CD4-positive, alpha-beta T cell treated with Interleukin-6 at 100 ng/mL for 8 hours (primary cell): ENCODE measurements at places on chromosomes 13 and 19.

GRCh38 chr13:98372876-98373275, 195.8 kb upstream of the RNF113B start:
- no peak for DNase-seq

GRCh38 chr13:42066542-42066941, 18.1 kb downstream of the DGKH start:
- no peak for DNase-seq

DNA sequence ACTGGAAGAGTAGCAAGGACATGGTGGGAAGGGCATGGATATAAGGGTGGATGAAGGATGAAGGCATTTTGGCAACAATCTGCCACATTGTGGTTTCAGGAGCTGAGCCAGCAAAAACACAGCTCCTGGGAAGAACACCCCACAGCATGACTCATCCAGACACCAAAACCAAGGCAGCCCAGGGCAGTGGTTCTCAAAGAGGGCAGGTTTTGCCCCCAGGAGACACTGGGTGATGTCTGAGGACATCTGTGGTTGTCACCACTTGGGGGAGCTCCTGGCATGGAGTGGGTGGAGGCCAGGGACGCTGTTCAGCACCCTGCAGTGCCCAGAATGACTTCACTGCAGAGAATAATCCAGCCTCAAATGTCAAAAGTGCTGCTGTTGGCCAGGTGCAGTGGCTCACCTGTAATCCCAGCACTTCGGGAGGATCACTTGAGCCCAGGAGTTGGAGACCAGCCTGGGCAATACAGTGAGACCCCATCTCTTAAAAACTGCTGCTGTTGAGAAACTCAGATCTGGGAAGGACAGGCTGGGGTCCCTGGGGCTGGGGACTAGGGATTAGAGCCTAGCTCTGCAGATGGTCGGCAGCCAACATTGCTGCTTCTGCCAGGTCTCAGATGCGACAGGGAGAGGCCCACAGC, 16.1 kb downstream of the ZFR2 start:
- DNase-seq = peak; percentile 12

- no peak for DNase-seq
Measured at GRCh38 chr19:34225659-34226015, 28.7 kb upstream of the GARRE1 start.

DNA sequence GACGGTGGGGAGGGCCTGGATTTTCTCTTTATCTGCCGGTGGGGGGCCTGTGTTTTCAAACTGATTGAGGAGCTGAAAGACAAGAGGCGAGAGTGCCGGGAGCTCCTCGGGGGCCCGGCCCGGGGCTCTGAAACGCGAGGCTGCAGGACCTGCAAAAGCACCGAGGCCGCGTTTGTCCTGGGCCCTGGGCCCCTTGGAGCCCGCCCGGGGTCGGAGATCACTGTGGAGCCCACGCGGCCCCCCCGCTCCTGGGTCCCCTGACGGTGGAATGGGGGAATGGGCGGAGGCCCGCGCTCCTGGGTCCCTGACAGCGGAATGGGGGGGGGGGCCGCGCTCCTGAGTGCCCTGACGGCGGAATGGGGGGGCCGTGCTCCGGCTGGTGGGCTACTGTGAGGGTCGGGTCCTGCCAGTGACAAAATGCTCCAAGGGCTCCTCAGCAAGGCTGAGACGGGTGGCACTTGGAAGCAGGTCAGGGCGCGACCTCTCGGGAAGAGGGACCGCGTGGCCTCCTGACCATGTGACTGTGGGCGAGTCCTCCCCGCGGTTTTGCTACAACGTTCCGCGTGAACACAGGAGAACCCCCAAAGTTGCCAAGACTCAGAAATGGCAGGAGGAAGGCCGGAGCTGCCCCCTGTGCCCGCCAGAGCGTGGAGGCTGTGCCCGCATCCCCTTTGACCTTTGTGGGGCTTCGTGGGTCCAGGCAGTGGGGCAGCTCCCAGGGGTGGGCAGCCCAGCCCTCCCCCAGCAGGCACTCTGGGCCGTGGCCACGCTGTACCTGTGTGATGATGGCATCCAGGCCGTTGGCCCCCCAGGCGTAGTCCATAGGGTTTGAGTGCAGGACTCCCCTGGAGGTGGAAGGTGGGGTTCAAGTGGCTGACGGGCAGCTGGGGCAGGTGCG, 9.5 kb downstream of the FGF22 start:
- no peak for DNase-seq

DNA sequence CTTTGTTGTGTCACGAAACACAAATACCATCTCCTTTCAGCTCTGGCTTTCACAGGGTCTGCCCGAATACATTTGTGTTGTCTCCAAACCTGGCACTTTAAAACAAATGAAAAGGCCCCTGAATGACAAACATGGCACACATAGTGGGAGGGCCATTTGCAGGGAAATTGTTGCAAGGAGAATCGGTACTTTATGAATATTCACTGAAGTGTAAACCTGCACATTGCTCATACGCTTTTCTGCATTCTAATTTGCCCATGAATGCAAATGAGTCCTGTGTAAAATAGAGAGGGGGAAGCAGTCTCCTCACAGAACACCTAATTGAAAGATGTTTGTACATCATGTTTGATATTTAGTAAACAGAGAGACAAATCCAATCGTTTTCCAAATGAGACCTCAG, 82.7 kb upstream of the PCDH8 start:
- no peak for DNase-seq

DNA sequence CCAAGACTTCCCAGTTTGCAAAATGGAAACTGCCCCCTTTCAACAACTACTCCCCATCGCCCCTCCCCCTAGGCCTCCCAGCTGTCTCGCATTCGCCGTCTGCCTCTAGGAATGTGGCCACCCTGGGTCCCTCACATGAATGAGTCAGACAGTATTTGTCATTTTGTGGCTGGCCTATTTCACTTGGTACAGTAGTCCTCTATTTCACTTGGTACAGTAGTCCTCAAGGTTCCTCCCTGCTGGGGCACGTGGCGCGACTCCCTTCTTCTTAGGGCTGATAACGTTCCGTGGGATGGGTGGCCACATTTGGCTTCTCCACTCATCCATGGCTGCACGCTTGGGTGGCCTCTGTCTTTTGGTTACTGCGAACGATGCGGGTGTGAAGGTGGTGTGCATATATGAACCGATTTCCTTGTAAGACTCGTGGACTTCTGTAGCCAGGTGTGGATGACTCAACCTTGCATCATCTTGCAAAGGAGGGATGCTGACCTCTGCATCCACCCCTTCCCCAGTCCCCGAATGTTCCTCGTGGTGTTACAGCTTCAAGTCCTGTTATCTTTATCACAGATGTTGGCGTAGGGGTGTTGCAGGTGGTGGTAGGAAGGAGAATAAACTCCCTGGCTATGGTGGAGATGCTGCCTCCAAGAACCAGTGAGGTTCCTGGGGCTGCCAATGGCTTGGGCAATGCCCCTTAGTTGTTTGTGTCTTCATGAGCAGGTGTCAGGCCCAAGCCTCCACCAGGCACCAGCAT, 112.1 kb upstream of the SOX1 start:
- DNase-seq = no peak

DNA sequence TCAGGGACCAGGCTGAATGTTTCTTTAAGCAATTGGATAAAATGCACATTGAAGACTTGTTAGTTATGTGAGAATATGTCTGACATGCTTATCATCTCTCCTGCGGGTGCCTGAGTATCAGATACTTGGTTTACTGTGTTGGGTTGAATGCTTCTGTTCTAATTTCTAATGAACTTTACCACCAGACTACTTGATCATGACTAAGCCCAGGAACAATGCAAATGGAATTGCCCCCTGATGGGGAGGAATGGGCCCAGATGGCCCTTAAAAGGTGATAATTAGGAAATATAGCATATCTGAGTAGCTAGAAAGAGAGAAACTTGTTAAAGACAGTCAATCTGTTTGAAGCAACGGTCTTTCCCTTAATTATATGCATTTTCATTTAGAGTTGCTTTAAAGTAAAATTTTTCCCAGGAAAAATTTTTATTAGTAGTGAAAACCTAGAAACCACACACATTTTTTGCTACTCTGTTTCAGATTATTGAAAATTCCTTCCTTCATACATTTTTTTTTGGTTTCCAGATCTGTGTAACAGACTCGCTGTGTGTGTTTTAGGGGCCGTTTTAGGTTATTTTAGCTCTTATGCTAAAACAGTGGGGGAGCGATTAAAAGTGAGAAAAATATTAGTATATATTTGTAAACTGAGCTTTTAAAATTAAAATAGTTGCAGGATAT, 186.6 kb downstream of the TM9SF2 start:
- no peak for DNase-seq

GRCh38 chr13:94286581-94286980, 192.9 kb downstream of the DCT start:
- DNase-seq = no peak

DNA sequence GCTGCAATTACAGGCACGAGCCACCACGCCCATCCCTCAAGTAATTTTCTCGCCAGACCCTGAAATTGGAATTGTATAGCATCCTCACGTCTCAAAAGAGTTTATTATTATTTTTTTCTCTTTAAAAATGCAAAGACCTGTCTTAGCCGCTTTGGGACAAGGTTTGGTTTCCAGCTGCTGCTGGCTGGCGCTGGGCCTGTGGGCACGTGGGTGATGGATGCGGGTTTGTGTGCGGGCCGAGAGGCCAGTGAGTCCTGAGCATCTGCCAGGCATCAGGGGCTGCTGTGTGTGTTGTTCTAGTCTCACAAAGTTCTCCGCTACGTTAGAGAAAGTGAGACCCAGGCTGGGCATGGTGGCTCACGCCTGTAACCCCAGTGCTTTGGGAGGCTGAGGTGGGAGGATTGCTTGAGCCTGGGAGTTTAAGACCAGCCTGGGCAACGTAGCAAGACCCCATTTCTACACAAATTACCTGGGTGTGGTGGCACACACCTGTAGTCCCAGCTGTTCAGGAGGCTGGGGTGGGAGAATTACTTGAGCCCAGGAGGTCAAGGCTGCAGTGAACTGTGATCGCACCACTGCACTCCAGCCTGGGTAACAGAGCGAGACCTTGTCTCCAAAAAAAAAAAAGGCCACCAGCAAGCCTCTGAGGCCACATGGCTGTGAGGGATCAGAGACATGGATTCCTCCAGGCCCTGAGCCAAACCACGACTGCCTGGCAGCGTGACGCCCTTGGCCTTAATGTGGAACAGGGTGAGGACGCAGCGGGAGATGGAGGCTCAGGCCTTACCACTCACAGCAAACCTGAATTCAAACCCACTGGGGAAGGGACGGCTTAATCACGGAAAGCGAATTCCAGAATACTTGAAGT, 4.7 kb upstream of the TMPRSS9 start:
- DNase-seq = no peak

- no peak for DNase-seq
Measured at GRCh38 chr19:782185-782877, 14.9 kb upstream of the PTBP1 start.

GRCh38 chr19:27962264-27962663, 1250.7 kb downstream of the UQCRFS1 start:
- DNase-seq = no peak

DNA sequence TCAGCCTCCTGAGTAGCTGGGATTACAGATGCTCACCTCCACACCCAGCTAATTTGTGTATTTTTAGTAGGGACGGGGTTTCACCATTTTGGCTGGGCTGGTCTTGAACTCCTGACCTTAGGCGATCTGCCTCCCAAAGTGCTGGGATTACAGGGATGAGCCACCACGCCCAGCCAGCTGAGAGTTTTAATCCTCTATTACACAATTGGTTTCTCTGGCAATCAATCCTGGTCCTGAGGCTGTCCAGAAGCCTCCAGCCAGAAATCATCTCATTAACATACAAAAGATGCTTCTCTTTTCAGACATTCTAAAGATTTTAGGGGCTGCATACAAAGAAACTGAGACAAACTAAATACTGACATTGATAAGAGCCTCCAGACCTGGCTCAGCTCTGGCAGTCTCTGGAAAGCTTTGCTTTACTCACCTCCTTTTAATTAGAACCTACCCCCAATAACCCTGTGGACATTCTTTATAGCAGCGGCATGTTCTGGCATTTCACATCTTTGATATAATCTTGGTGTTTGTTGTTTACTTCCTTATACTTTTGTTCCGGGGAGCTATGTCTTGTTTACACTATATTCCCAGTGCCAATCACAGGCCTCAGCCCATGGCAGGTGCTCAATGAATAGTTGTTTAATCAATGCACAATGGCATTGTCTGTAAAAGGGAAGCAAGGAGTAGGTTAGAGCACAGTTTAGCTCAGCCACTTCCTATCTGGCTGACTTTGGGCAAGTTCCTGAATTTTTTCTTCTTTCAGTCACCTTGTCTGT, 4.1 kb upstream of the ZNF724 start:
- no peak for DNase-seq

DNA sequence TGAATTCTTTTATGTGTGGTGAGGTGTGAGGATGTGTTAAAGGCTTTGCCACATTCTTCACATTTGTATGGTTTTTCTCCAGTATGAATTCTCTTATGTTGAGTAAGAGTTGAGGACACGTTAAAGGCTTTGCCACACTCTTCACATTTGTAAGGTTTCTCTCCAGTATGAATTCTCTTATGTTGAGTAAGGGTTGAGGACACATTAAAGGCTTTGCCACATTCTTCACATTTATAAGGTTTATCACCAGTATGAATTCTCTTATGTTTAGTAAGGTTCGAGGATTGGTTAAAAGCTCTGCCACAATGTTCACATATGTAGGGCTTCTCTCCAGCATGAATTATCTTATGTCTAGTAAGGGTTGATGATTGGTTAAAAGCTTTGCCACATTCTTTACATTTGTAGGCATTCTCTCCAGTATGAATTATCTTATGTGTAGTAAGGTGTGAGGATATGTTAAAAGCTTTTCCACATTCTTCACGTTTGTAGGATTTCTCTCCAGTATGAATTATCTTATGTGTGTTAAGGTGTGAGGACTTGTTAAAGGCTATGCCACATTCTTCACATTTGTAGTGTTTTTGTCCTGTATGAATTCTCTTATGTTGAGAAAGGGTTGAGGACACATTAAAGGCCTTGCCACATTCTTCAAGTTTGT, 27.1 kb downstream of the ZNF724 start:
- no peak for DNase-seq

- DNase-seq = no peak
Measured at GRCh38 chr19:29983568-29983967, 41.5 kb downstream of the URI1 start.

- no peak for DNase-seq
Measured at GRCh38 chr19:14395710-14396336, 14.6 kb downstream of the ADGRE5 start.

DNA sequence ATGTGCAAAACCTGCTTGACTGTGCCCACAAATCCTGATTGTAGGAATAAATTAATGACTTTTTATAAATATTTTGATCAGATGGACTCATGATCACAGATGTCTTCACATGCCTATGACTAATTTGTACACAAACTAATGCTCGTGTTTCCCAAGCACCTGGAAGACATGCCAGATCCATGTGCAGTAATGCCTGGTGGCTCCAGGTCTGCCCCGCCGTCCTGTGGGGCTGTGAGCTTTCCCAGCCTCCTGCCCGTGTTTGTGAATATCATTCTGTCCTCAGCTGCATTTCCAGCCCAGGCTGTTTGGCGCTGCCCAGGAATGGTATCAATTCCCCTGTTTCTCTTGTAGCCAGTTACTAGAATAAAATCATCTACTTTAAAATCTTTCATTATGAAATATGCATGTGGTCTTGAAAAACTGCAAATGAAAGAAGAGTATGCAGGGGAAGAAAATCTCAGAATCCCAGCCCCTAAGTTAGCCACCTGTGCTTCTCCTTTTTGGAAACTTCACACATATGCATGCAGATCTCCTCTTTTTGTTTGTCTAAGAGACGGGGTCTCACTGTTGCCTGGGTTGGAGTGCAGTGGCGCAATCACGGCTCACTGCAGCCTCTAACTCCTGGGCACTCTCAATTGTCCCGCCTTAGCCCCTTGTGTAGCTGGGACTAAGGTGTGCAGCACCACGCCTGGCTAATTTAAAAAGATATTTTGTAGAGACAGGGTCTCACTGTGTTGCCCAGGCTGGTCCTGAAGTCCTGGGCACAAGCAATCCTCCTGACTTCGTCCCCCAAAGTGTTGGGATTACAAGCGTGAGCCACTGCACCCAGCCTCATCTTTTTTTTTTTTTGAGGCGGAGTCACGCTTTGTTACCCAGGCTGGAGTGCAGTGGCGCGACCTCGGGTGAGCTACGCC, 6.2 kb downstream of the RPL28 start:
- no peak for DNase-seq
